GF-D8 (cell line): ENCODE measurements at places on chromosomes 16 and 17.

- no peak for DNase-seq
Measured at GRCh38 chr17:73271072-73271471, 9.4 kb upstream of the CPSF4L start.

GRCh38 chr17:2453325-2453724 is 52.5 kb upstream of the MNT start:
- DNase-seq = no peak

GRCh38 chr16:21026846-21027245 is 123.8 kb downstream of the DNAH3 start:
- DNase-seq = no peak

DNA sequence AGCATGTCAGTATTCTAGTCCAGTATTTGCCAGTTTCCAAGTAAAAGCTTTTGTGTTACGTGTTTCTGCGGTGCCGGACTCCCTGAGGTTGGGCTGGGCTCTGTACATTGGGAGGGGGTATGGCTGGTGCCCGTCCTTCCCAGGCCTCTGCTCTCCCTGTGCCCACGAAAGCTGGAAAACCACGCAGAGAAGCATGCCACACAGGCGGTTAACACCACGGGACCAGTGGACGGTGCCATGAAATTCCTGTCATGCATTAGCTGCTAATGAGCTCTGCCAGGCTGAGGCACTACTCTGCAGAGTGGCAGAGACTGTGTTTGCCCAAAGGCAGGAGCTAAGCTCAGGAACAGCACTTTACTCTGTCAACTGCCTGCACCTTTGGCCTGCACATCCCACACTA is 8.1 kb downstream of the SMIM5 start:
- no peak for DNase-seq

- no peak for DNase-seq
Measured at GRCh38 chr17:55806745-55807495, 56.1 kb downstream of the PCTP start.

- DNase-seq = no peak
Measured at GRCh38 chr17:30950669-30951399, 20.0 kb upstream of the RNF135 start.

DNA sequence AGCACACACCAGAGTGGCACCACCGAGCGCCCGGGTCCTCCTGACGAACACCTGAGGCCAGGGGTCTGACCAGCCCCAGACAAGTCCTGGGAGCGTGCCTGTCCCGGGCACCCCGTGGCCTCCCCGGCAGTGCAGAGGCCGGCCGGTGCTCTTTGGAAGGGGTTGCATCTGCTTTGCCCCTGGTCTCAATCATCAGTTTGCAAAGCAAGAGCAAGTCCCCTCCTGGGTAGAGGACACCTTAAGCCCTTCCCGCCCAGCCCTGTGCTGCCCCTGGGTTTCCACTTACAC is 11.6 kb upstream of the CAPN15 start:
- no peak for DNase-seq

- no peak for DNase-seq
Measured at GRCh38 chr16:54093281-54093680, 193.3 kb downstream of the IRX3 start.

GRCh38 chr17:28777178-28777577 is 33.4 kb downstream of the TRAF4 start:
- no peak for DNase-seq

GRCh38 chr17:69763503-69763902 is 311.5 kb upstream of the KCNJ16 start:
- DNase-seq = no peak

DNA sequence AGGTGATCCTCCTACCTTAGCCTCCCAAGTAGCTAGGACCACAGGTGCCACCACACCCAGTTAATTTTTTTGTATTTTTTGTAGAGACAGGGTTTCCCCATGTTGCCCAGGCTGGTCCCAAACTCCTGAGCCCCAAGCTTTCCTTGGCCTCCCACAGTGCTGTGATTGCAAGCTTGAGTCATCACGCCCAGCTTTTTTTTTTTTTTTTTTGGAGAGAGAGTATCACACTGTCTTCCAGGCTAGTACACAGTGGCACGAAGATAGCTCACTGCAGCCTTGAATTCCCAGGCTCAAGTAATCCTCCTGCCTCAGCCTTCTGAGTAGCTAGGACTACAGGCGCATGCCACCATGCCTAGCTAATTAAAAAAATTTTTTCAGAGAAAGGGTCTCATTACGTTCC is 27.2 kb downstream of the HEATR9 start:
- no peak for DNase-seq

DNA sequence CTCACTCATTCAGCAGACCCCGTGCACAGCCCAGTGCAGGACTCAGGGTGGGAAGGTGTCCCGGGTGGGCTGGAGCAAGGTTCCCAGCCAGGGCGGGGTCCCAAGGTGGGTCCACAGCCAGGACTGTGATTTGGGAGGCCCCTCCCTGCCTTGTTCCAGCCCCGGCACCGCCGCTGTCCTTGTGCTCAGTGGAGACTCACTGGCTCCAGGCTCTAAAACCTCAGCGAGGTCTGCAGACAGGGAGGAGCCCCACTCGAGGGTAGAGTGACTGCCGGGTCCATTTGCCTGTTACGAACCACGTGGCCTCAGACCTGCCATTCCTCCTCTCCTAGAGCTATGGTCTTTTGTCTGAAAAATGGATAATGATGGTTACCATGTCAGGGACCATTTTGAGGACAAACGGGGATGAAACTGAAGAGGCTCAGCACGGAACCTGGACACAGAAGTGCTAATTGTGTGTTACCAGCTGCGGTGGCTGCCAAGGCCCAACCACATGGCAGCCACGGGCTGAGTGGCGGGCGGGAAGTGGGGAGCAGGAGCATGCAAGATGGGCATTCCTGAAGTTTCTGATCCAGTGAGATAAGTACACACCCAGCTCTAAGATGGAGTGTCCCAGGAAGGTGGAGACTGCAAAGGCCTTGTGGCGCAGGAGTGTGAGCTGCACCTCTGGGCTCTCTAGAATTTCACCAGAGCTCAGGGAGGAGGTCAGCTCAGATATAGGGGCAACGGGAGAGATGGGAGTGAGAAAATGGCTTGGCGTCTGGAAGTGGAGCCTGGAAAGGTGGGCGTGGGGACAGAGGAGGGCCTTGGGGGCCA is 317.6 kb downstream of the SEC14L1 start:
- DNase-seq = no peak

DNA sequence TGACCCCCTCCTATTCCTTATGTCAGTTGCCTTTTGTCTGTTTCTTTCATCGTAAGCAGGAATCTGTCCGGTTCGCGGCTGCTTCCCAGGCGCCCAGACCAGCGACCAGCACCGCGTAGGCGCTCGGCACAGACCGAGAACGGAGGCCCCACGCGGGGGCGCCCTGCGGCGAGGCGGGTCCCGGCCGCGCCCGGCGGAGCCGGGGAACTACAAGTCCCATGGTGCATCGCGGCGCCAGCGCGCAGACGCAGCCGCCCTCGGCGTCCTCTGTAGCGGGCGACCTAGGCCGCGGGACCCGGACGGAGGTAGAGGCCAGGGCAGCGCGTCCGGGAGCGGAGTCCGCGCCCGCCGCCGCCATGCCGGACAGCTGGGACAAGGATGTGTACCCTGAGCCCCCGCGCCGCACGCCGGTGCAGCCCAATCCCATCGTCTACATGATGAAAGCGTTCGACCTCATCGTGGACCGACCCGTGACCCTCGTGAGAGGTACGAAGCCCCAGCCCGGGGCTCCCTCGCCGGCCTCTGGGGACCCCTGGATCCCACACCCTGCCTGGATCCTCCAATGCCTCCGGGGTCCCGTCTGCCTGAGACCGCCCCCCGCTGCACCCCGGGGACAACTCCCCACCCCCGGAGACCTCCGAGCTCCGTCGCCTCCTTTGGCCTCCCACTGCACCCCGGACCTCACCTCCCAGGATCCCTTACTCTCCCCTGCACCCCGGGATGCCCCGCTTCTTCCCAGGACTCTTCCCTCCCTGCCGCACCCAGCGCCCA is at the start of gene NDUFB10:
NDUFB10 (plus strand) TSS at position 270 of the 771 bp plus-strand sequence; CDS start at position 357, 87 bp downstream.
- DNase-seq = peak; percentile 61

DNA sequence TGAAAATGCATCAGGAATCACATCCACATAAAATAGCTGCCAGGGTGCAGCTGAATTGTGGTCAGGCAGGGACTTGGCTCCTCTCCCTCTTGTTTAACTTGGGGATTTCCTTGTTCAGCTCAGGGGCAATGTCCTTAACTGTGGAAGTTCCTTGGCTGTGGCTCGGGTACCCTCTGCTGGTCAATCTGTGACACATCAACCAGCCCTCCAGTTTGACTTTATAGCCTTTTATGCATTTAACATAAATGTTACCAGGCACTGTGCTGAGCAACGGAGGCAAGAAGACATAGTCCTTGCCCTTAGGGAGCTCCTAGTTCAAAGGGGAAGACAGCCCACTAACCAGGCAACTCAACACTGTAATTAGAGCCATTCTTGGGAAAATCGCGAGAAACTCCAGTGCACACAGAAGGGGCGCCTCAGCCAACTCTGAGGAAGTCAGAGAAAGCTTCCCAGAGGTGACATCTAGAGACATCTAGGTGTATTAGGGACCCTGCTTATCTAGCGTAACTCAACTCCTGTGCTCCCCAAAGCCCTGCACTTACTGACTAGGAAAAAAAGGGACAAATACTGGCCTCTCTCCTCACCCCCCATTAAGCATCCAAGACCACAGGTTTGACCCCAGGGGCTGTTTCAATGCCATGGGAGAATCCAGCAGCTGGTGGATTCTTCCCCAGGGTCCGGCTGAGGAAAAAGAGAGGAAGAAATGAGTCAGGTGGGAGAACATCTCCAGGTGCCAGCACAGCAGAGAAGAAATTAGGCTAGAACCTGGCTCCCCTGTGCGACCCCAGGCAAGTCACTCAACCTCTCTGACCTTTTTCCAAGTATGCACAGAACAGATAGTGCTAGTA is 17.3 kb upstream of the EEF2K start:
- peak; percentile 57 for DNase-seq

GRCh38 chr17:1511756-1512321 is 4.6 kb downstream of the INPP5K start:
- no peak for DNase-seq

GRCh38 chr17:6831661-6832263 is at the start of gene TEKT1:
Gene TEKT1, minus strand, starts transcription at chr17:6831729. Its CDS starts 1,353 bp downstream, at chr17:6830376.
- no peak for DNase-seq

GRCh38 chr17:10612957-10613744 is 44.0 kb downstream of the MYH3 start:
- no peak for DNase-seq

DNA sequence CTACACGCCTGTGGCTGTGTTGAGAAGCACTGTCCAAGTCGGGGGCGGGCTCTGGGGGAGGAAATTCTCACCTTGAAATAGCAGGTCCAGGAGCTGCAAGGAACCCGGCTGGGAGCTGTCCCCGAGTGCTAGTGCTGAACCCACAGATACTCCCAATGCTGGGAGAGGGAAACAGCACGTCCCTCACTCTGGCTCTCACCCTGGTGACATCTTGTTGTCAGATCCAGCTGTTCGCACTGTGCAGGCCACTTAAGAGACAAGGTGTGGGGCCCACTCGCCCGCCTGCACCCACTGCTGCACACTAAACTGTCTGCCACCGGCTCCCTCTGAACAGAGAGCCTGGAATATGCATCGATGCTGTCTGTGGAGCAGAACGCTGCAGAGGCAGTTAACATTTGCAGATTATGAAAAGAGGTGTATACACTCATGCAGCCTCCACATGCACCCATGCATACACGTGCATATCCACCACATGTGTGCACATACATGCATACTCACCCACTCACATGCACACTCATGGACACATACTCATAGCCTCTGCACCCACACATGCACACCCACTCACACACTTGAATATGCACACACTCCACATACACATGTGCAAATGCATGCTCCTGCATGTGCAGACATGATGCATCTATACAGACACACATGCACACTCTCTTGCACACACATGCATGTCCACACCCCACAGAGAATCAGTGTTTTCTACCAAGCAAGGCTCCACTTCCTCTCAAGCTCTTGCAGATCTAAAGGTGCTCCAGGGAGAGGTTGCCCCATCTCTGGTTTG is 42.0 kb downstream of the MGAT5B start:
- no peak for DNase-seq

DNA sequence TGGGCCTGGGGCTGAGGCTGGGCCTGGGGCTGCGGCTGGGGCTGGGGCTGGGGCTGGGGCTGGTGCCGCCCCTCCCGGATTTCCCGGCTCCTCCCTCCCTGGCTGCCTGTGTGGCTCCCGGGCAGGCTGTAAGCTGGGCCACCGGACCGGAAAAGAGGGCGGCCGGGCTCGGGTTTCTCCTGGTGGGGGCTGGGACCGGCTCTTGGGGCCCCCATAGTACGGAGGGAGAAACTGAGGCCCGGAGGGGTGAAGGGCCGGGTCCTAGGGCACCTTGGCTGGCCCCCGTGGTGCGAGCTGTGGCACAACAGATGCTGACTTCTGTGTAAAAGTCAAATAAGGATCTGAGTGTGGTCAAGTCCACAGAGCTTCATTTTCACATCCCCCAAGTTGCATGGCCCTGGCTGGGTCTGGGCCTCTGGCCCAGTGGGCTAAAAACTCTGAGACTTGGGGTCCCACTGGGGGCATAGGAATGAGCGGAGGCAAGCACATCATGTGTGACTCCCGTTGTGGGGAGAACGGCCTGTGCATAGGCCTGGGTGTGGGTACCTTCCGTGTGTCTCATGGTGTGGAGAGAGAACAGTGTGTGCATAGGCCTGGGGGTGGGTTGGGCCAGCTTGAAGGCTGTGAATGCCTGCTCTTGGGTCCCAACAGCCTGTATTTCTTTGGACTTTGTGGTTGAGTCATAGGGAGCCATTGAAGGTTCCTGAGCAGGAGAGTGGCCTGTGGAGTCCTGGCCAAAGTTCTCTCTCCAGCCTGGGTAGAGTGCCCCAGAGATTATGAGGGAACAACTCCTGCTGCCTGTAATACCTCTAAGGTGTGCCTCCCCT is 123.9 kb upstream of the CIBAR2 start:
- DNase-seq = no peak

- no peak for DNase-seq
Measured at GRCh38 chr17:73318836-73319235, 7.0 kb upstream of the CDC42EP4 start.

DNA sequence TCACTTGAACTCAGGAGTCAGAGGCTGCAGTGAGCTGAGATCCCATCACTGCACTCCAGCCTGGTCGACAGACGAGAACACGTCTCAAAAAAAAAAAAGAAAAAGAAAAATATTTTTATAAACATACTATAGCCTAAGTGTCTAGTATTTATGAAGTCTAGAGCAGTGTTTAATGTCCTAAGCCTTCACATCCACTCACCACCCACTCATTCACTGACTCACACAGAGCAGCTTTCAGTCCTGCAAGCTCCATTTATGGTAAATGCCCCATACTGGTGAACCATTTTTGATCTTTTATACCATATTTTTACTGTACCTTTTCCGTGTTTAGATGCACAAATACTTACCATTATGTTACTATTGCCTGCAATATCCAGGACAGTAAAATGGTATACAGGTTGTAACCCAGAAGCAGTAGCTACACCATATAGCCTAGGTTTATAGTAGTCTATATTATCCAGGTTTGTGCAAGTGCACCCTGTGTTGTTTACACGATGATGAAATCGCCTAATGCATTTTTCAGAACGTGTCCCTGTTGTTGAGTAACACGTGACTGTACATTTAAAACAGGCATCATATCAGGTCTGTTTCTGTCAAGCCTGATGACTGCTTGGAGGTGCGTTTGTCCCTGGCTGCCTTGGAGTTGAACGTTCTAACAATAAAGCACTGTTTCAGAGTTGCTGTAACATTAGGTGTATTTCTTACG is 10.1 kb downstream of the NUDT7 start:
- no peak for DNase-seq

- no peak for DNase-seq
Measured at GRCh38 chr16:981695-982144, at the start of gene SOX8. Gene SOX8, plus strand, starts transcription at chr16:981770. Its CDS starts 153 bp downstream, at chr16:981923.

- no peak for DNase-seq
Measured at GRCh38 chr16:22694887-22695382, 119.0 kb upstream of the HS3ST2 start.
